Hypothalamus (tissue), 51 donors: ENCODE measurements at places on chromosomes 2 and 18.

DNA sequence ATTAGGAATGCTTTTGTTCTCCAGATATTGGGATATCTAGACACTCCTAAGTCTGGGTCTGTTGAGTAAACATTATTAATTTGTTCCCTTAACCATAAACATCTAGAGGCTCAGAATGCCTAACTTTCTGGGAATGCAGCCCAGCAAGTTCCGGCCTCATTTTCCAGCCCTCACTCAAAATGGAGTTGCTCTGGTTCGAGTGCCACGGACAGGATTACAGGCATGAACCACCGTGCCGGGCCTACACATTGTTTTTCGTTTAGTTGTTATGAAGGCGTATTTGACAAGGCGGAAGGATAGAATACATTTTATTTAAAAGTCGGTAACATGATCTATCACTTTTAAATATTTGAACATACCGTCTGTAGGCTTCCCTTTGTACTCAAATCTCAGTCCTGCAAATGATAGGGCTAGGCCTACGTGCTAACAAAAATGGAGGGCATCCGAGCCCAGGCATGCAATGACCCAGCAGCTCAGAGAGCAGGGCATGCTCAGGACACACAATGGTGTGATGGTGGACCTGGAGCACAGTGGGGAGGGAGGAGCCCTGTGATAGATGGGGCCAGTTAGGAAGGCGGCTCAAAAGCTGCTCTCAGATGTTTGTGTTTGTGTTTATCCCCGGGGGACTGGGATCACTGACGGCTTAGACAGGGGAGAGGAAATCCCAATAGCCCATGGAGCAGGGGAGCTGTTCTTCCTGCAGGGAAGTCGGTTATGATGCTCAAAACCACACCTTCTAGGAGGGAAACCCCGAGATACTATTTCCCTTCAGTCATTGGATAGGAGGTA lies 2.9 kb upstream of the SCYGR1 start:
- no peak for DNase-seq

DNA sequence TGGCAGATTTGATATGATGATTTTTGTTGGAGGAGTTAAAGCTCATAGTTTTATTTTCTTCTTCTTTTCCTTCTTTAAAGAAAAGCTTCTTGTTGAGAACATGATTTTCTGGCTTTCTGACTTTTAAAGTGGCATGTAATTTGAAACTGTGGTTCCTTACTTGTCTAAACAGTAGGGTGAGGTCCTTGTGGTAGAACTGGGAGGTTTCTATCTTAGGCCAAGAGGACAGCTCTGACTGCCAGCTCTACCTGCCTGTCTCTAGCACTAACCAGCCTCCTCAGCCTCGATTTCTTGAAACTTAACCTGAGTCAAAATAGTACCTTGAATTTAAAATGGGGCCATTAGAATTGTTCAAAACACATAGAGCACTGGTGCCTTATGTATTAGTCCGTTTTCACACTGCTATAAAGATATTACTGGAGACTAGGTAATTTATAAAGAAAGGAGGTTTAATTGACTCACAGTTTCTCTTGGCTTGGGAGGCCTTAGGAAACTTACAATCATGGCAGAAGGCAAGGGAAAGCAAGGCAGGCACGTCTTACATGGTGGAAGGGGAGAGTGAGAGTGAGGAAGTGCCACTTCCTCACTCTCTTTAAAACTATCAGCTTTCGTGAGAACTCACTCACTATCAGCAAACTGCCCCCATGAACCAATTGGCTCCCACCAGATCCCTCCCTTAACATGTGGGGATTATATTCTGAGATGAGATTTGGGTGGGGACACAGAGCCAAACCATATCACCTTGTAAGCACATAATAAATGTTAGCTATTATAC lies 119.0 kb downstream of the CERS6 start:
- DNase-seq: no peak

GRCh38 chr2:119910566-119910965 lies 102.3 kb upstream of the EPB41L5 start:
- no peak for DNase-seq

DNA sequence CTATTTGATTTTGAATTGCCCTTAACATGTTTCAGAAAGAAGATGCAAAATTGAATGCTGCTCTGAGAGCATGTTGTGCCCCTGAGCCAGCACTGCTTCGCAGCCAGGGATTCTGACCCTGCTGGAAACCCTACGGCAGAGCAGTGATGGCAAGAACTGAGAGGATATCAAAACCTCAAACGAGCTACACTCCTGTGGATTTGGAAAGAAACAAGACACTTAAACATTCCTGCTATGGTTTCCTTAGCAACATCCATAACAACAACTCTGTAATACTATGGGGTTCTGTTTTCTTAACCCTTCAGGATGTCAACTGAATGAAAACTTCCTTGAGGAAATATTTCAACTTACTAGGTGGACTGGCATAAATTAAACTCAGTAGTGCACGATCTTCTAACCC lies 649.1 kb downstream of the NYAP2 start:
- no peak for DNase-seq

DNA sequence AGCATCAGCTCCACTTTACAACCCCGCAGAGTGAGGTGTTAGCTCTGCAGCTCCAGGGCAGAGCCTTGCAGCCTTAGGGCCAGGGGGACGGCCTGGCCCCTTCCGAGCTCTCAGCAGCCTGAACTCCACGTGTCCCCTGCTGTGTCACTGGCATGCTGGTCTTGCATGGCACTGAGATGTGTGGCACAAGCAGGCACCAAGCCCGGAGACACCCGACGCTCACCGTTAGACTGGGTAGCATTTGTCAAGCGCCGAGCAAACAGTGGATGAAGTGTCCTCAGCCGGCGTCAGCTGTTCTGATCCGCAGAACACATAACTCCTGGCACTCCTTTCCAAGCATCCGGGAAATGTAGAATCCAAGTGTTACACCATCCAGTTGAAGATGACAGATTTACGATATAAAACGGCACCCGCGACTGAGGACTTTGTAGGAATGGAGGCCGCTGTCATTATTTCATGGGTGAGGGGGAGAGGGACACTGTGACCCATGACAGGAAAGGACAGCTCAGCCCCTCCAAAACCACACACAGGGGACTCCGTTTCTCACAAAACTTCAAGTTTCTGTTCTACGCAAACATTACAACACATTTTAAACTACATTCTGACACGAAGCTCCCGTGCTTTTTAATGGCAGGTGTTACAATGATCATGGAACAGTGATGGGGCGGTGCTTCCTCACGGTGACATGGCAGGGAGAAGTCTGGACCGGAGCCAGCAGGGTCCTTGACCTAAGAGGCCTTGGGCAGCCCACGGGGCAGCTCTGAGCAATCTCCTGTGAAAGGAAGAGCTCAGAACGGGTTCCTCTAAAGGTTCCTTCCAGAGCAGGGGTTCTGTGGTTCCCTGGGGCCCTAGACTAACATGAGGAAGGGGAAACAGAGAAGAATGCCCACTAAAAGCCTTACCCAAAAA lies 89.4 kb downstream of the HDAC4 start:
- no peak for DNase-seq
